ENCODE measurements at places on chromosomes 2 and 18. TPM values are rescaled to one million over a fixed set of nuclear protein-coding genes. Genes with fewer than 3 reads are reported as not detected.

GRCh38 chr2:196263181-196263747 is 91.9 kb upstream of the STK17B start:
- DNase-seq, result no peak

DNA sequence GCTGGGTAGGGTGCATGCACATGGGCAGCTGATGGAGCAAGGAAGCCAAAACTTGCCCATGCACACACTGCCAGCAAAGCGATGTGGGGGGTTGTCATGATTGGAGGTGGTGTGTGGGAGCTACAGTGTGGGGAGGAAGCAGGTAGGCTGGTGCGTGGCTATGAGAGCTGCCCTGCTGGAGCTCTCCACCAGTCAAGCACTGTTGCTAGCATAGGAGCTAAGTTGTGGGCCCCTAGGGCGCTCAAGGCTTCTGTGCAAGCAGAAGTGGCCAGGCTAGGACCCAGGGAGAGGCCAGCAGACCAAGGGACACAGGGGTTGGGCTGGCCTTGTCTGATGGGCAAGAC is 20.2 kb downstream of the EHBP1 start:
- DNase-seq, result no peak

DNA sequence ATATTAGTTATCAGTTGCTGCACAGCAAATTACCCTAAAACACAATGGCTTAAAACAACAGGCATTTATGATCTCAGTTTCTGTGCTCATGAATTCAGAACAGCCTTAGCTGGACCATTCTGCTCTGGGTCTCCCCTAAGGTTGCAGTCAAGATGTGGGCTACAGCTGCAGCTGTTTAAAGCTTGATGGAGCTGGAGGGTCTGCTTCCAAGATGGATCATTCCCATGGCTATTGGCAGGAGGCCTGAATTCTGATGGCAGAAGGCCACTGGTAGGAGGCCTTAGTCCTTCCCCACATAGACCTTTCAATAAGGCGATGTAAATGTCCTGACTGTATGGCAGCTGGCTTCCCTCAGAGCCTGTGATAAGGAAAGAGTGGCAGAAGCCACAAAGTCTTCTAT is 118.6 kb upstream of the SERPINE2 start:
- no peak for DNase-seq

Gene CARF
- polyA plus RNA-seq, result 13.9 TPM

Gene KCNG2
- 0.19 TPM for polyA plus RNA-seq

Gene HOXD3
- 31.0 TPM for polyA plus RNA-seq

DNA sequence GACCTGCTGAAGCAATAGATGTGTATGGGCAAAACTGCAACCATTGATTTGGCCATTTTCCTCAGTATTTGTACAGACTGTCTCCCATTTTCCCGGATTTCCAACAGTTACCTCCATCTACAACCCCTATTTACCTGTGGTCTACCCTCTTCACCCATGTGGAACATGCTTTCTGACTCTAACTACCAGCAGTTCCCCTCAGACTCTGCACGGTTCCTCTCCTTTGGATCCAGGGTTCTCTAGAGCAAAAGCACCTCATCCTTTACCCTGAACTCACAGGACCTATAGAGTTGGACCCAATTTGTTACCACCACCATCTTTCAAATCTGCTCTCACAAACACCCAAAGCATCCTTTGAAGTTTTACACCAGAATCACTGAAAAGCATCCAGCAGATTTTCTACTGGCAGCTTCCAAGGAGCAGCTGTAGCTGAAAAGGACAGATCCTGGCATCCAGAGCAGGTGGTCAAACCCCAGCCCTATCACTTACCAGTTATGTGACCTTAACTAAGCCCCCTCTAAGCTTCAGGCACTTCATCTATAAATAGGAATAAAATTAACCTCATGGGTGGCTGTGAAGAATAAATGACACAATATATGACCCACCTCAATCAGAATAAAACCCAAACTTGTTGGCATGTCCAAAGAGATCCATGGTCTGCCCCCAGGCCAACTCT is 15.3 kb downstream of the CYTIP start:
- no peak for DNase-seq

Gene SYT4
- polyA plus RNA-seq, result 0.90 TPM

GRCh38 chr18:36717422-36718110 is 111.2 kb downstream of the TPGS2 start:
- no peak for DNase-seq

DNA sequence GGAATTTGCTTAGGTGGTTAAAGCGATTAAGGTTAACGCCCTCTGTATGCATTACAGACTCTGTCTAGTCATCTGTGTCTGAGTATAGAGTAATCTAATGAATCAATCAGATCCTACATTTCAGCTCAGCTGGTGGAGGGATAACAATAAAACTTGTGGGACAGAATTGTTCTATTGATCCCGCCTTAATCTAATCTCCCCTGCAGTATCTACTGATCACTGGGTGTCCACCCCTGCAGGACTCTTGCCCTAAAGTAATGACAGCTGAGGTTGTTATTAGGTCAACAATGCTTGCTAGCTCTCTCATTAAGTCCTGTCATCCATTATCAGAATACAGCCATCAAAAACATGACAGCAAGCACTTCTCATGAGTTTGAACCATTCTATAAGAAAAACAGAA is 462.6 kb upstream of the TMEFF2 start:
- DNase-seq, result no peak

DNA sequence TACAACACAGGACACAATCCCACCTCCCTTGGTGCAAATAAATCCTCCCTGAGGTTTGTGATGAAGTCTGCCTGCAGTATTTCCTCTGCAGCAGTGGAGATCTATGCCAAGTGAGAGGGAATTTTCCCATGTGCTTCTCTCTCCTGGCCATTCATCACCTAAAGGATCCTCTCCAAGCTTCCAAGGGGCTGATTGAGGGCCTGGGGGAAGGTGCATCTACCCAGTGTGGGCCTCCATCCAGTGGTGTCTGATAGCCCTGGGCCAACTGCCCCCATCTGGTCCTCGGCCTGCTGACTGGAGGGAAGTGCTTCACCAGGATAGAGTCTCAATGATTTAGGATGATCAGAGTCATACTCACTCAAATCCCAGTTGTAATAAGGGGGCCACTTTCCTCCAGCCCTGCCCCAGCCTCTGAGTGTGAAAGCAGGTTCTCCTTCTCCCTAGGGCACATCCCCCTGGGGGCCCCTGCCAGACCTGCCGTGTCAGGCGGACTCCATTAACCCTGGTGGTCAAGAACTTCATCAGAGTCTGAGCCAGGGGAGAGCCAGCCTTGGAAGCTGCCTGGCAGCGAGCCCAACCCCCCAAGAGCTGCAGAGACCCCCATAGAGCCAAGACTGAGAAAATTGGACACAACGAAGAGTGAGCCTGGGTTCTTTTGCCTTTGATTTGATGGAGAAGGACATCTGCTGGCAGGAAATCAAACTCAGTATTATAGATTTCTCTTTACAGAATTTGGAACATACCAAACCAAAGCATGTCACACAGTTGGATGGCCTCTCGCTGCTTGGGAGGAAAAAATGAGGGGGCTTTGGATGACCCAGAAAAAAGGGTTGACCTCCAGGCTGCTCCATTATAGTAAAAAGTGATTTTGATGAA is 509.6 kb downstream of the CMPK2 start:
- DNase-seq, result no peak

GRCh38 chr2:238597638-238598528 is 171.2 kb downstream of the ASB1 start:
- no peak for DNase-seq

Gene ATP5F1A
- 761 TPM for polyA plus RNA-seq

Gene GCKR
- 0.18 TPM for polyA plus RNA-seq

- DNase-seq, result no peak
Measured at GRCh38 chr2:151315381-151315903, 26.0 kb upstream of the NMI start.

Gene ANKRD36
- polyA plus RNA-seq, result 17.2 TPM

Gene ANKRD36B
- polyA plus RNA-seq, result 18.0 TPM

Gene DPYSL5
- 8.5 TPM for polyA plus RNA-seq

DNA sequence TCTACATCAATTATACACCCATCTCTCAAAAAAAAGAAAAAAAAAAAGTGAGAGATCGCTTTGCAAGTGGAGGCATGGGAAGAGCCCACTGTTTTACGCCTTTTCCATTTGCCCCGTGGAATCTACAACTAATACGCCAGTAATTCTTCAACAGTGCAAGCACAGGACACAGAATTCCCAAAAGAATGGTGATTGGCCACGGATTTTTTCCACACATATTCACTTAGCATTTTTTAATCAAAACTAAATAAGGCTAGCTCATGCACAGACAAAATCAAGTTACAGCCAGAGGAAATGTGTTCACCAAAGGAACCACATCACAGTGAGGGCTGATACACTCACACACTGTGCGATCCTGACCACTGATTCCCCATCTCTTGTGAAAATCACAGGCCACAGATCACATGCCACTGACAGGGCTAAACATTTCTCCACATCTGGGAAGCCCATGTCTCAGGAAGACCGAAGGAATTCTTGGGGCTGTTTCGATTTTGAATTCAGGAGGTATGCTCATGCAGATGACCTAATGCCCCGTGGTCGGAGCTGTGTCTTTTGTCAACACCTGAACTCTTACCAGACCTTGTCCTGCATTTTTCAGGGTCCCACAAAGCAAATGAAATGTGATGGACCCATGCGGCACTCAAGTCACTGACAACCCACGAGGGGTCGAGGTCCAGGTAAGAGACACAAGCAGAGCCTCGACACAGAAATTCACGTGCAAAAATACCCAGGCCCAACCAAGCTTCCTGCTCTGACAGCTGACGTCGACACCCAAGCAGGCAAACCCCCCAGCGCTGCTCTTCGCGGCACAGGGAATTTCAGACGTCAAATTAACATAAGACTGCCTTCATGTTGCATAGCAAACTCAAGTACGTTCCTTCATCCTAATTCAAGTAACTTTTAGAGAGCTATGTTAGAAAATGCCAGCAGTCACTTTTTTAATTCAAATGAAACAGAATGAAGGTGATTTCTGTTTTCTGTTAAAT is 69.6 kb downstream of the ZNF516 start:
- no peak for DNase-seq

DNA sequence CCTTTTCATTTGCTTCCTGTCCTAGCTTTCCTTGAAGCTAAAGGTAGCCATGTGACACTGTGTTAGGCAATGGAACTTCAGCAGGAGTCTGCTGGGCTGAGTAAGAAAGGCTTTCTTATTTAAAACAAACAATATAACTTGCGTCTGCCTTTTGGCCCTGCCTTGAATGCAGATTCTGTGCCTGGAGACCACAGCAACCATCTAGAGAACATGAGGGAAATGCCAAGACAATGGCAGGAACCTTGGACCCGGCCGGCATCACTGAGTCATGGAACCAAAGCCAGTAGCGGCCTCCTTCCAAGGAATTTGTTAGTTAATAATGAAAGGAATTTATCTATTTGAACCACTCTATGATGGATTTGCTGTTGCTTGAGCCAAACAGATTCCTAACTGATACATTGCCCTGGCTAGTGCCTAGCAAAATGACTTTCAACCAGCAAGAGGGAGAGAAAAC is 207.5 kb upstream of the EPHA4 start:
- no peak for DNase-seq

GRCh38 chr2:10980886-10981425 is 69.2 kb downstream of the KCNF1 start:
- no peak for DNase-seq

DNA sequence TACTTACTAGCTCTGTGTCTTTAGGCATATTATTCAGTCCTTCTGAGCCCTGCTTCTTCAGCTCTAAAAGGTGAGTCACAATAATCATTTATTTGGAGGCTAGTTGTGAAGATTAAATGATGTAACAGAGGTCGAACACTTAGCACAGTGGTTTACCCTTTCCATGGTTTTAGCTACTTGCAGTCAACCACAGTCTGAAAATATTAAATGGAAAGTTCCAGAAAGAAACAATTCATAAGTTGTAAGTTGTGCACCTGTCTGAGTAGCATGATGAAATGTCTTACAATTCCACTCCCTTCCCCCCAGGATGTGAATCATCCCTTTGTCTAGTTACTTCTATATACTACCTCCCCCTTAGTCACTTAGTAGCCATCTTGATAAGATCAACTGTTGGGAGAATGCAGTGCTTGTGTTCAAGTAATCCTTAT is 217.6 kb upstream of the THUMPD2 start:
- DNase-seq, result no peak
